ENCODE measurements at places on chromosomes 4 and X.

DNA sequence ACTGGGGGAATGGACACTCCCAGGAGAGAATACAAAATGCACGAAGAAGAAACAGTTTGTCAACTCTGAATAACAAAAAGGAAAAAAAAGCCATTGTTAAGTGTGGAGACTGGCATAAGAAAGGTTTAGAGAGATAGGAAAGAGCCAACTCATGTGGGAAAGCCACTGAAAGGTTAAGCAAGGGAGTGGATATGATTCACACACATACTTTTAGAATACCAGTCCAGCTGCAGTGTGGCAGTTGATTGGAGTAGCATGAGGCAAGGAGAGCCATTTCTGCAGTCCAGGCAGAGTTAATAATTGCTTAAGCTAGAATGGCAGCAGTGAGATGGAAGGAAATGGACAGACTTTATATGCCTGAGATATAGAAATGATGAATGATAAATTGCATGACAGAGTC, 36.9 kb upstream of the ADAD1 start:
- no peak for DNase-seq

DNA sequence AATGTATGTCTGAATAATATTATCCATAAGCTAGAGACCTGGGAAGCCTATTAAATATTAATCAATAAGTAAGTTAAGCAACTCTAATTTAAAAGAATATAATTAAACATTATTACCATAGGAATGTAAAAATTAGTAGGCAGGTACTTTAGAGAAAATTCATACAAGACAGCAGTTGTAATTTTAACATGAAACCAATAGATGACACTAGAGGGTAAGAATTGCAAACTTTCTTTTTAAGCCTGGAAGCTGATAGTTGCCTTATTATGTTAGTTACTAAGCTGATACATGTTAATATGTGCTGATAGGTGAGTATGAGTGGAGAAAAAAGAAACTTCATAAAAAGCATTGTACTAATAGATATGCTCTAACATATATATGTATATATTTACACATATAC, 1157.4 kb downstream of the FAM133A start:
- no peak for DNase-seq

GRCh38 chr4:3314706-3315260, 22.0 kb downstream of the RGS12 start:
- DNase-seq = no peak

DNA sequence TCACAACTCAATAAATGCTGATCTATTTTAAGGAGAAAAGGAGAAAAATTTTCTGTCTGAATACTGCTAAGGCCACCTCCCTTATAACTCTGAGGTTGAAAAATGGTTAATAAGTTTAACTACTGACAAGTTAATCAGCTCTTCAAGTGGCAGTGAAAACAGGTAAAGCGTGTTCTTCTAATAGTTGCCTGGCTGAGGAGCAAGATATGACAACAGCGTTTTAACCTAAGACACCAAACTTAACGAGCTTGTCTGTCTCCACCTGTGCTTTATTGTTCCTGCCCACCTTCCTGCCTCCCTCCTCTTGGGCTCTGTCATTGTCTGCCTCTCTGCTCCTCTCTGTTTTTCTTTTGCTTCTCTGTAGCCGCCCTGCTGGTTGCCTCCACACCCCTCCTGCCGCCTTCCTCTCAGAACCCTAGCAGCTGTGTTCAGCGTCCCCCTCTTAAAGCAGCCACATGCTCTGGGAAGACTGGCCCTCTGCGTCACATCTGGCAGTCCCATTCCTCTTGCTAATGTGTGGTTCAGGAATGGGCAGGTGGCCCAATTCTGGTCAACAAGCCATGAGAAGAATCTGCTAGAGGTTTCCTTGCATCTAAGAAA, 4.3 kb upstream of the TSPAN5 start:
- DNase-seq = peak; percentile 10

- no peak for DNase-seq
These were observed 77.2 kb upstream of the SLC34A2 start for GRCh38 chr4:25578432-25578831.

GRCh38 chr4:160824481-160824880, 1339.3 kb downstream of the FSTL5 start:
- no peak for DNase-seq

DNA sequence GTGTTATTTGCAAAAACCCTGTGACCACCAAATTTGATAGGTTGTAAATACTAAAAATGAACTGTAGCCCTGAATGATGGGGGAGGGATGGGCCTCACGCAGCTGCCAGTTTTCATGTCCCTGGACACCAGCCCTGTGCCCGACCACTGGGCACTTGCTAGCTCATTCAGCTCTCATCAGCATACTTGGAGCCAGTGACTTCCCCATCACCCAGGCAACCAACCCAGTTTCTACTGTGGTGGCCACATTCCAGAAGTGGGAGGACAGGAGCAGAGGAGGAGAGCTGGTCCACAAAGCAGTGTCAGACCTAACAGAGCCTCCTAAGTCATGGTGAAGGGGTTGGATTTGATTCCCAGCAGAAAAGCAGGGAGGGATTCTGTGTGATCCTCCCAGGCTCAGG, 128.2 kb downstream of the CPEB2 start:
- no peak for DNase-seq

DNA sequence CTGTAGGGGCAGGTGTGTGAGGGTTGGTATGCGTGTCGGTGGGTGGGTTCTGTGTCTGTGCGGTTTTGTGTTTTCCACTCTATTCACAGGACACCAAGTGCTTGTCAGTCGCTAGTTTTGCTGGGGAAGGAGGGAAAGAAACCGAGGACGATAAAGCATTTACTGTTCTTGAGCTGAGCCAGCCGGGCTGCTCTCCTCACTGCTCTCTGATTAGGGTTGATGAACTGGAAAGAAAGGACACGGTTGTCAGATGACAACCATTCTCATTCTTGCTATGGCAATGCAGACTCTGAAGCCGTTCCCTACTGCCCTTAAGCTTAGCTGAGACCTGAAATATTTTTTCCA, 832 bp downstream of the EGFL6 start:
- no peak for DNase-seq

DNA sequence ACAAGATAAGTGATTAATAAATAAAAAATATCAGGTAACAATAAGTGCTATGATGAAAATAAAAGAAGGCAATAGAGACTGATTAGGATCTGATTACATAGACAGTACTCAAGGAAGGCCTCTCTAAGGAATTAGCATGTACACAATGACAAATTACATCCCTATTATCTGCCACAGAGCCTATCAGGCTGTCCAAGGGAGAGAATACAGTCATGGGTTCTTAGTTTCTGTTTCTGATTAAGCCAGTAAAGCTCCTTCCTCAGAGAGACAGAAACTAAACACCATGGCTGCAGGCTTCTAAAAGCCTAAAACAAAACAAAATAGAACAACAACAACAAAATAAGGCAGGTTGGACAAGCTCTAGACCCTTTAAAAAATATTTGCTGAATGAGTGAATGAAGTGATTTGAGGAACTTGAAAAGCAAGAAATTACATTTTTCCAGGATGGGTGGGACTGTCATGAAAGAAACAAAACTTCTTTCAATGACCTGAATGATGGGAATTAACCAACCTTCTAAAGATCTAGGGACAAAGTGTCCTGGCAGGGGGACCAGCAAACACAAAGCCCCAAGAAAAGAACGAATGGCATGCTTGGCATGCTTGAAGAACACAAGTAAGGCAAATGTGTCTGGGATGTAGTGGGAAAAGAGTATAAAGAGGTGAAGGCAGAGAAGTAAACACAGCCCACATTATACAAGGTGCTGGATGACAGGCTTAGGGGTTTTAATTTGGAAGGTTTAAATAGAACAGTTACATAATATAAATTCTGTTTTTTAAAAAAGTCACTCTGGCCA, 44.1 kb downstream of the NAA11 start:
- no peak for DNase-seq

DNA sequence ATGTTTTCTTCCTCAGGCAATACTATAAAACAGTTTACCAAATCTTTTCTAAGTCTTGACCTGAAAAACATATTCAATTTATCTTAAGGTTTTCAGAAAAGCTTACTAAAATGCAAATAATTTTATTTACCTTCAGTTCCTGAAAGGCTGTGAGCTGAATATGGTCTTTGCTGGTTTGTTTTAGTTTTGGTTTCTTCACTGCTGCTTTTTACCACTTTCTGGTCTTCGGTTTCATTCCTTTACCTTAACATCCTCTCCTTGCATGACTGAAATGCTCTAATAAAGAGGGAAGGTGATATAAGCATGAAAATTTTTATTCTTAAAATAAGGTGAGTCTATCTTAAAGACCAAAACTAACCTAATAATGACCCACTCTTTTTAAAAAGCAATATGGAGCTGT, 97.1 kb upstream of the NRK start:
- no peak for DNase-seq

GRCh38 chr4:138555584-138555983, 313.4 kb upstream of the SLC7A11 start:
- DNase-seq = no peak

DNA sequence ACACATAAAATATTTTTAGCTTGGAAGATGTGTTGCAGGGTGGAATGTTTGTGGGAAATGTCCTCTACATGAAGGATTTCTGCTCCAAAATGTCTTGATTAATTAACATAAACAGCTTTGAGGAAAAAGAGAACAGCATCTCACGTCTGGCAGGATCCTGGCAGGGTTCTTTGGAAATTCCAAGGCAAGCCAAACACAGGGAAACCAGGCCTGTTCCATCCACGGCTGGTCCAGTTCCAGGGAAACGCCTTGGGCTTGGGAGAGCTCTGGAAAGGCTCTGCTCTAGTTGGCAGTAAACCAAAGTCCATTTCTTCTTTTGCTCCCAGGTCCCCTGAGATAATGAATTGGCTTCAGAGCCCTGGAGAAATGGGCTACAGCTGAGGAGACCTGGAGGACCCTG, 42.4 kb upstream of the GAB1 start:
- no peak for DNase-seq

- DNase-seq = peak; percentile 24
These were observed 28.1 kb upstream of the MAN2B2 start for GRCh38 chr4:6546681-6547447.

GRCh38 chrX:105282077-105282476, 61.6 kb upstream of the TEX13A start:
- no peak for DNase-seq

- no peak for DNase-seq
These were observed 29.0 kb downstream of the NOP14 start for GRCh38 chr4:2934077-2934812.

DNA sequence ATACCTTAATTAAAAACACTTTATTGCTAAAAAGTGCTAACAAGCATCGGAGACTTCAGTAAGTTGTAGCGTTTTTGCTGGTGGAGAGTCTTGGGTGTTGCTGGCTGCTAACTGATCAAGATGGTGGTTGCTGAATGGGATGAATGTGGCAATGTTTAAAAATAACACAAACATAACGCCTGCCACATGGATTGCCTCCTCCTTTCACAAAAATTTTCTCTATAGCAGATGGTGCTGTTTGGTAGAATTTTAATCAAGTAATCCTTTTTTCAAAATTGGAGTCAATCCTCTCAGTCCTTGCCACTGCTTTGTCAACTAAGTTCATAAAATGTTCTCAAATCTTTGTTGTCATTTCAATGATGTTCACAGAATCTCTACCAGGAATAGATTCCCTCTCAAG, 466.8 kb upstream of the TECRL start:
- DNase-seq = no peak

DNA sequence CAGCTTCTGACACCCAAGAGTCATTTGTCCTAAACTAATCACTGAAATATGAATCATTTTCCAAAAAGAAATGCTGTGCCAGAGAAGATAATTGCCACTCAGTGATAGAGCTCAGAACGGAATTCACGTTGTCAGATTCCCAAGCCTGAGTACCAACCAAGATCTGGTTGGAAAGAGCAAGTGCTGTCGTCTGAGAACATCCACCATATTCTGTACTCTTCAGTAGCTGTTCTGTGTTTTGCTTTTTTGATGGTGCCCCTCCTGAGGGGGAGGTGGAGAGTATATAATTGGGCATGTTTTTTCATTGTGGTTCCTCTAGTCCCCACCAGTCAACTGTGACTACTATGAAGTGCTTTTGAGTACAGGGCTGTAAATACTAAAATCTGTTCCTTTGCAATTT, 13.2 kb downstream of the RUFY3 start:
- DNase-seq = no peak

- DNase-seq = no peak
These were observed 47.9 kb downstream of the TET2 start for GRCh38 chr4:105194328-105195231.

DNA sequence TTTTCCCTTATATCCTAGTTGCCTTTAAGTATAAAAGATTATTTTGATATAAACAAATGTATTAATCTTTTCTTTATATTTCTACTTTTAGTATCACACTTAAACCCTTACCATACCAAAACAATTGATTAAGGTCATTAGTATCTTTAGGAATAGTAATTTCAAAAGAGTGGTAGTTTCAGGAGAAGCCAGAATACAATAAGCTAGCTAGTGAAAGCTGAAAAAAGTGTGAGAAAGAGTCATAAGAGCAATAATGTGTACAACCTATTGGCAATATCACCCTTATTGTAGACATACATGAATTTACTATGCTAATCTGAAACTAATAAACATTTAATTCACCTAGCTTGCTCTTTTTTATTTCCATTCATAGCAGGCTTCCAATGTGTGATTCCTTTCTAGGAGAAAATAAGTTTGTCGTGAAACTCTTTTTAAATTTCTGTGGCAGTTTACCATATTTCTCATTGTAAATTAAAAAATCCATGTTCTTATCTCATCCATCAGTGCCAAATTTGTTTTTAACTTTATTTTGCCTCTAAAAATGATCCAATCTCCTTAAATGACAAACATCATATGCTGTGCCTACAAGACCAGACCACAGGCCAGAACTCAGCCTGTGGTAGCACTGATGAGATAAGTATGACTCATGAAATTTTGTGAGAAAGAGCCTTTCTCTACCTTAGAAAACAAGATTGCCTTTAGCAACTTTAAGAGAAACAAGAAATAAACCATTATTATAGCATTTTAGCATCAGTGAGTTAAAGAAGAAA, 8.1 kb downstream of the NEK1 start:
- DNase-seq = no peak

GRCh38 chrX:66622209-66622608, 16.7 kb downstream of the EDA2R start:
- no peak for DNase-seq

- DNase-seq = no peak
These were observed at the start of gene MAGIX for GRCh38 chrX:49162620-49163019. Gene MAGIX (plus strand): TSS chrX:49162758. CDS start chrX:49162890, 132 bp downstream.

DNA sequence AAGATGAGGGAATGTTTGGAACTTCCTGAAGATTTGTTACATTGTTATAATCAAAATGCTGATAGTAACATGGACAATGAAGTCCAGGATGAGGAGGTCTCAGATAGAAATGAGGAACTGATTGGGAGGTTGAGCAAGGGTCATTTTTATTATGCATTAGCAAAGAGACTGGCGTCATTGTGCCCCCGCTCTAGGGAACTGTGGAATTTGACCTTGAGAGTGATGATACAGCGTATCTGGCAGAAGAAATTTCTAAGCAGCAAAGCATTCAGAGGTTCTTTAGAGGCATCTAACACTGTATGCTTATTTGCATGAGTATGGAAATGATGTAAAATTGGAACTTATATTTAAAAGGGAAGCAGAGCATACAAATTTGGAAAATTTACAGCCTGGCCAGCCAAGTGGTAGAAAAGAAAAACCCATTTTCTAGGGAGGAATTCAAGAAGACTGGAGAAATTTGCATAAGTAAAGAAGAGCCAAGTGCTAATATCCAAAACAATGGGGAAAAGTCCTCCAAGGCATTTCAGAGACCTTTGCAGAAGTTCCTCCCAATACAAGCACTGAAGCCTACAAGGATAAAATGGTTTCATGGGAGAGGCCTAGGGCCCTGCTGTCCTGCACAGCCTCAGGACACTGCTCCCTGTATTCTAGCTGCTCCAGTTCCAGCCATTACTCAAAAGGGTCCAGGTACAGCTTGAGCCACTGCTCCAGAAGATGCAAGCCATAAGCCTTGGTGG, 483.0 kb upstream of the NDST4 start:
- no peak for DNase-seq

- peak; percentile 15 for DNase-seq
These were observed 54.0 kb downstream of the SLC9A7 start for GRCh38 chrX:46704767-46705386.
